ENCODE measurements at places on chromosomes 2 and 18. TPM values are rescaled to one million over a fixed set of nuclear protein-coding genes. Genes with fewer than 3 reads are reported as not detected.

DNA sequence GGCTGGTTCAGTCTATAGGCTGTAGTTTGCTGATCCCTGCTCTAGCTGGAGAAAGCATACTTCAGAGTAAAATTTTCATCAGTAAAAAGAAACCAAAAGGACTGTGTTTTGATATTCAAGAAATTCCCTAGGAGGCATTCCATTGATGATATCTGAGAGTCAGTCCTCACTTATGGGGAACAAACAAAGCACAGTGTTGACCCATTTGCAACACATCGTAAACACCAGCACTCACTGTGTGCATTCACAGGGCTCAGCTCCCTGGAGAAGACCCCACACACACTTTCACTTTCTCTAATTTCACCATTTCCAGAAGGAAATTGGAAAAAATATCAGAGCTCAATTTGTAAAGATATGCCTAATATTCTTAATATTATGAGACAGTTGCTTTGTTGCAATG, 147.1 kb downstream of the PIEZO2 start:
- no peaks in the 10 kb centered on the region for H3K36me3 ChIP-seq
- no peak overlapping the region for H3K4me3 ChIP-seq
- H3K27me3 ChIP-seq = no peaks in the 10 kb centered on the region
- no peak for DNase-seq

GRCh38 chr2:86525421-86526340, 37.6 kb downstream of the CHMP3 start:
- no peak overlapping the region for H3K27ac ChIP-seq
- H3K36me3 ChIP-seq = peaks cover 13% of the 10 kb centered on the region
- no peaks in the 10 kb centered on the region for H3K4me1 ChIP-seq
- no peak overlapping the region for H3K4me3 ChIP-seq
- no peak for DNase-seq
- H3K27me3 ChIP-seq = no peaks in the 10 kb centered on the region

- no peaks in the 10 kb centered on the region for H3K4me1 ChIP-seq
- H3K36me3 ChIP-seq = no peaks in the 10 kb centered on the region
- no peak overlapping the region for H3K27ac ChIP-seq
- no peak overlapping the region for H3K4me3 ChIP-seq
These were observed 12.8 kb upstream of the TTN start for GRCh38 chr2:178819992-178820391.

GRCh38 chr2:98909317-98910211, 26.5 kb downstream of the CRACDL start:
- DNase-seq = peak; percentile 41
- H3K36me3 ChIP-seq = no peaks in the 10 kb centered on the region
- peaks cover 9% of the 10 kb centered on the region for H3K4me1 ChIP-seq
- H3K4me3 ChIP-seq = no peak overlapping the region
- no peak overlapping the region for H3K27ac ChIP-seq

- no peak overlapping the region for H3K27ac ChIP-seq
- H3K27me3 ChIP-seq = no peaks in the 10 kb centered on the region
- no peak for DNase-seq
- peaks cover 13% of the 10 kb centered on the region for H3K4me1 ChIP-seq
- H3K4me3 ChIP-seq = no peak overlapping the region
- H3K36me3 ChIP-seq = no peaks in the 10 kb centered on the region
These were observed 43.3 kb upstream of the LDLRAD4 start for GRCh38 chr18:13175266-13175665.

DNA sequence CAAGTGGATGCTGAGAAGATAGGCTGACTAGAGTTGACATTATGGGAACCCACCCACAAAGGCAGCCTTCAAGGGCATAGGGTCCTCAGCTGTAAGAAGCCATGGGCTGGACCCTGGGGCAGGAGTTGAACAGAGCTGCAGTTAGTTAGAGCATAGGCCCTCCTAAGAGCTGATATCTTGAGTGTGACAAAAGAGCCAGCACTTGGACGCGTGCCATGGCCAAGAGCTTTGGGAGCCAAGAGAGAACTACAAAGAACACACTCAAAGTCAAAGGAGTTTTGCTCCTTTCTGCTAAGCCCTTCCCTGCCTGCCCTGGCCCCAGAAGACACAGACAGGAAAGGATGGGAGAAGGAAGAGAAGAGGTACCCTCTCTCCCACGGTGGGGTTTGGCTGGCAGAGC, 29.9 kb upstream of the AGAP1 start:
- peaks cover 11% of the 10 kb centered on the region for H3K27me3 ChIP-seq
- no peak for DNase-seq
- H3K4me3 ChIP-seq = no peak overlapping the region
- H3K4me1 ChIP-seq = no peaks in the 10 kb centered on the region

DNA sequence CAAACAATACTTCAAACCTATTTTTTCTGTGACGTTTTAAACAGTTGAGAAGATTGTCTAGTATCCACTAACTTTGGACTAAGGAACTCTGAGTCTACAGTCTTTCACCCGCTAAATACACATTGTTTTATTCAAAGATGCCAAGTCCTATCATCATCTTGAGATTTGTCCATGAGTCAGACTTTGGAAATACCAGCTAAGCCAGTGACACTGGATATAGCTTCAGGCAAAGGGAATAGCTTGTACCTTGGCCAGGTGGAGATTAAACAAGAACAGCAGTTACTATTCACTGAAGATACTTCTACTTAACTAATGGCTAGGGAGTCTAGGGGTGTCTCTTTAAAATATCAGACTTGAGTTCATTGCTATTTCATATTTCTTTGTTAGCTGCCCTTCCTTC, 137.5 kb downstream of the COMMD1 start:
- no peak overlapping the region for H3K4me3 ChIP-seq
- no peaks in the 10 kb centered on the region for H3K27me3 ChIP-seq
- peak; percentile 56 for DNase-seq
- peaks cover 9% of the 10 kb centered on the region for H3K4me1 ChIP-seq

GRCh38 chr2:227853204-227853629, 18.2 kb upstream of the DAW1 start:
- no peaks in the 10 kb centered on the region for H3K4me1 ChIP-seq
- no peak overlapping the region for H3K27ac ChIP-seq
- no peak for DNase-seq
- H3K4me3 ChIP-seq = no peak overlapping the region
- H3K36me3 ChIP-seq = no peaks in the 10 kb centered on the region
- no peaks in the 10 kb centered on the region for H3K27me3 ChIP-seq

DNA sequence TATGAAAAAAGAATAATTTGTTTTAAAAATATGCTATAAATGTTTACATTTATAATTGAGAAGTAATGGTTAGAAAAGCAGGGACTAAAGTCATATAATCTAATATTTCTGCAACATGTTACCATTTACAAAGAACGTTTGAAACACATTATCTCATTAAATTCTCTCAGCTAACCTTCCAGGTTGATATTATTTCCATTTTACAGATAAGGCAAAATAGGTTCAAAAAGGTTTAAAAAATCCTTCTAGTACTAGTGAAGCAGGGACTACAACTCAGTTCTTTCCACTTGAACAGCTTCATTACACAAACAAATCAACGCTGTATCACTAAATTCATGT, 875 bp downstream of the FASTKD1 start:
- no peaks in the 10 kb centered on the region for H3K27me3 ChIP-seq
- H3K4me3 ChIP-seq = peak overlapping the region; percentile 81
- H3K27ac ChIP-seq = peak overlapping the region; percentile 77
- H3K36me3 ChIP-seq = peaks cover 5% of the 10 kb centered on the region

DNA sequence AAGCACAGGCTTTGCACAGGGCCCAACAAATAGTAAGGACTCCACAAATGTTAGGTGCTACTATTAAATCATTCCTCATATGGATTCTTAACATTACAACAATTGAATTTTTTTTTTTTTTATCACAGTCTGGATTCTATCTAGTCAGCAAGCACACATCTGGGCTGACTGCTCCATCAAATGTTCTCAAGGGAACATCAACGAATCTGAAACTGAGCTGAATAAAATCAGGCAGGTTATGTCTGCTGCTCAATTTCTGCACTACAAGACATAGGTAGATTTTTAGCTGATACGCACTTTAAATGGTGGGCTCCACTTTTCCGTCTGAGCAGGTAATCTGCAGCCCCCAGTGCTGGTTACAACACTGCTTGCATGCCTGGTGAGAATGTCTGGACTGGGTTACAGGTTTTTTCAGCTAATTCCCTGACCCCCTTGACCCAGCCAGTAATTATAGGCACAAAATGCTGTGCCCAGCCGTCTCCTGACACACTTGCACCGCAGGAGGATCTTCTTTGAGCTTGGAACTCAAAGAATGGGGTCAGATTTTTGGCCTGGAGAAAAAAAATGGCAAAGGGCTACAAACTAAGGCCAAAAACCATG, 44.6 kb downstream of the ADD2 start:
- peaks cover 10% of the 10 kb centered on the region for H3K27me3 ChIP-seq
- H3K4me3 ChIP-seq = no peak overlapping the region
- H3K4me1 ChIP-seq = no peaks in the 10 kb centered on the region
- DNase-seq = no peak

- no peaks in the 10 kb centered on the region for H3K36me3 ChIP-seq
- no peaks in the 10 kb centered on the region for H3K4me1 ChIP-seq
- no peak overlapping the region for H3K4me3 ChIP-seq
- H3K27ac ChIP-seq = no peak overlapping the region
- no peak for DNase-seq
These were observed 221.1 kb downstream of the C1D start for GRCh38 chr2:67841711-67842110.

GRCh38 chr2:228983700-228984099, 287.4 kb downstream of the PID1 start:
- H3K36me3 ChIP-seq = no peaks in the 10 kb centered on the region
- H3K4me3 ChIP-seq = no peak overlapping the region
- H3K27ac ChIP-seq = no peak overlapping the region

- DNase-seq = no peak
- H3K4me1 ChIP-seq = peaks cover 13% of the 10 kb centered on the region
- no peak overlapping the region for H3K27ac ChIP-seq
- peaks cover 7% of the 10 kb centered on the region for H3K36me3 ChIP-seq
- no peaks in the 10 kb centered on the region for H3K27me3 ChIP-seq
These were observed 2.5 kb upstream of the MAT2A start for GRCh38 chr2:85536479-85536878.

- no peaks in the 10 kb centered on the region for H3K27me3 ChIP-seq
- no peak overlapping the region for H3K4me3 ChIP-seq
- DNase-seq = no peak
- no peaks in the 10 kb centered on the region for H3K4me1 ChIP-seq
These were observed 73.2 kb downstream of the BMPR2 start for GRCh38 chr2:202449344-202449743.

DNA sequence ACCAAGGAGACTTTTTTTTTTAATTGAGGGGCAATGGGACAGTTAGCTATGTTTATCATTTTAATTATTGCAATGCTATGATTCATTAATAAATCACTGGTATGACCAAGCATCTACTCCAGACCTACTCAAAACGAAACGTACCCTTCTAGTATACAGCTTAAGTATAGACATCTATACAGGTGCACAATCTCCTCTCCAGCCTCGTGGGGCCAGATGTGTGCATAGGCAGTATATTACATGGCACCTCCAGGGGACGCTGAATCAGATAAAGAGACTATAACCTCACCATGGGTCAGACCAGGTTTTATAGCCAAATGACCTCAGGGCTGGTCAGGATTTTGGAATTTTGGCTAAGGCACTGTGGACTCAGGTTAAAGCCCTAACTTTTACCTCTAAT, 86.6 kb downstream of the SS18 start:
- H3K4me1 ChIP-seq = no peaks in the 10 kb centered on the region
- H3K27ac ChIP-seq = no peak overlapping the region
- H3K36me3 ChIP-seq = no peaks in the 10 kb centered on the region
- no peak overlapping the region for H3K4me3 ChIP-seq
- H3K27me3 ChIP-seq = no peaks in the 10 kb centered on the region

- no peak overlapping the region for H3K27ac ChIP-seq
- no peaks in the 10 kb centered on the region for H3K27me3 ChIP-seq
- DNase-seq = no peak
- H3K4me3 ChIP-seq = no peak overlapping the region
- no peaks in the 10 kb centered on the region for H3K4me1 ChIP-seq
These were observed 336.4 kb downstream of the EIPR1 start for GRCh38 chr2:3041246-3041645.

- H3K36me3 ChIP-seq = no peaks in the 10 kb centered on the region
- no peak overlapping the region for H3K27ac ChIP-seq
- DNase-seq = no peak
- no peak overlapping the region for H3K4me3 ChIP-seq
- H3K27me3 ChIP-seq = peaks cover 5% of the 10 kb centered on the region
These were observed 39.4 kb upstream of the NCKAP5 start for GRCh38 chr2:133607679-133608078.

GRCh38 chr2:9638532-9638931, 7.7 kb upstream of the YWHAQ start:
- DNase-seq = peak; percentile 47
- peak overlapping the region; percentile 15 for H3K27ac ChIP-seq
- no peaks in the 10 kb centered on the region for H3K27me3 ChIP-seq
- H3K36me3 ChIP-seq = no peaks in the 10 kb centered on the region
- H3K4me1 ChIP-seq = peaks cover 4% of the 10 kb centered on the region

DNA sequence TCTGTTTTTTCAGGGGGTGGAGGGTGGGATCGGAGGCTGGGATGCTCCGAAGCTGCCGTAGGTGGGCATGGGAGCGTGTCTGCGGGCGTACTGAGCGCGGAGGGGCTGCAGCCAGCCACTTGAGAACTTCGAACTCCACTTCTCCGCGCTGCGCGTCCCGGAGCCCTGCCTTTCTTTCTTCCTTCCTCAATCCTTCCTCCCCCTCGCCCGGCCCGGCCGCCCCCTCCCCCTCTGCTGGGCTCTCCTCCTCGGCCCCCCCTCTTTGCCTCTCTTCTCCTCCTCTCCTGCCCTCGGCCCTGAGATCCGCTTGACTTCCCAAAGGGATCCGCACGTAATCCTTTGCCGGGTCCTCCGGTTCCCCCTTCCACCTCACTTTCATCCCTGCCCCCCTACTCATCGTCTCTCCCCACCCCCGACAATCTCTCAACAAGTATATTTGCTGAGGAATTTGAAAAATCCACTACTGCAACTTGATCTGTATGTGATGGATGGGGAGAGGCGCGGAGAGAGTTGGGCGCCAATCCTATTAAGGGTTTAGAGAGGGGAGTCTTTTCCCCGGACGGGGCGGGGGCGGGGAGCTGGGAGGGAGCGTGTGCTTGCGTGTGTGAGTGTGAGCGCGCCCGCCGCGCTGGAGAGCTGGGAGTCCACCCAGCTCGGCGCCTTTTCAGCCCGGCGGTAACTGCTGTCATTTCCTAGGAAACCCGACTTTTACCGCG, 1.1 kb downstream of the GLI2 start:
- peak overlapping the region; percentile 83 for H3K27ac ChIP-seq
- no peaks in the 10 kb centered on the region for H3K36me3 ChIP-seq
- DNase-seq = peak; percentile 56
- H3K27me3 ChIP-seq = peaks cover 90% of the 10 kb centered on the region

GRCh38 chr2:86072271-86072858, 33.3 kb downstream of the POLR1A start:
- H3K4me1 ChIP-seq = no peaks in the 10 kb centered on the region
- H3K4me3 ChIP-seq = no peak overlapping the region
- H3K27ac ChIP-seq = no peak overlapping the region
- H3K36me3 ChIP-seq = peaks cover 87% of the 10 kb centered on the region

The CFAP65 gene
- polyA plus RNA-seq = 3.4 TPM

The ADAM17 gene
- 21.1 TPM for polyA plus RNA-seq

The ARHGAP28 gene
- polyA plus RNA-seq = 13.7 TPM

The AQP12B gene
- polyA plus RNA-seq = 10.6 TPM
